ENCODE measurements at places on chromosomes 2 and 18.
A peak's percentile ranks its signal among the peaks of the same experiment; 100 is the strongest.

- peak; percentile 59 for DNase-seq
Measured at GRCh38 chr2:186256540-186256939, 229.5 kb upstream of the ZC3H15 start.

- DNase-seq, result peak; percentile 76
Measured at GRCh38 chr2:173555833-173556232, 201.2 kb downstream of the CDCA7 start.

GRCh38 chr2:230234122-230234722, 8.7 kb downstream of the SP140 start:
- no peak for DNase-seq

- DNase-seq, result peak; percentile 55
Measured at GRCh38 chr2:135925571-135925970, 49.3 kb upstream of the MCM6 start.

GRCh38 chr2:192159208-192159607, 35.5 kb downstream of the TMEFF2 start:
- no peak for DNase-seq

DNA sequence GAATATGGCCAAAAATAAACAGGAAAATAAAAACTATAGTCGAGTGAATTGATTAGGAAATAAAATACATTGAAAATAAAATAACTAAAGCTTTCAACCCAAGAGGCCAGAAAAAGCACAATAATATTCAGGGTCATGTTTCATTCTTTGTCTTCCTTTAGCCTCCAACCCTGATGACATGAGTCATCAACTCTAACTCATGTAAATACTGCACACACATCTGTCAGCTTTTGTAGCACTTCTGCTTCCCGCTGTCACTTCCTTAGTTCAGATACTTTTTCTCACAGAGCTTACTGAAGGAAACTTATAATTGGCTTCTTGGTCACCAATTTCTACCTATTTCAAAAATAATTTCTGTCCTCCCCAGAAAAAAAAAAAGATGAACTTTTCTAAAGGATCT, 112.8 kb downstream of the UPP2 start:
- peak; percentile 35 for DNase-seq

GRCh38 chr2:134232461-134232860, 21.4 kb upstream of the MGAT5 start:
- no peak for DNase-seq

DNA sequence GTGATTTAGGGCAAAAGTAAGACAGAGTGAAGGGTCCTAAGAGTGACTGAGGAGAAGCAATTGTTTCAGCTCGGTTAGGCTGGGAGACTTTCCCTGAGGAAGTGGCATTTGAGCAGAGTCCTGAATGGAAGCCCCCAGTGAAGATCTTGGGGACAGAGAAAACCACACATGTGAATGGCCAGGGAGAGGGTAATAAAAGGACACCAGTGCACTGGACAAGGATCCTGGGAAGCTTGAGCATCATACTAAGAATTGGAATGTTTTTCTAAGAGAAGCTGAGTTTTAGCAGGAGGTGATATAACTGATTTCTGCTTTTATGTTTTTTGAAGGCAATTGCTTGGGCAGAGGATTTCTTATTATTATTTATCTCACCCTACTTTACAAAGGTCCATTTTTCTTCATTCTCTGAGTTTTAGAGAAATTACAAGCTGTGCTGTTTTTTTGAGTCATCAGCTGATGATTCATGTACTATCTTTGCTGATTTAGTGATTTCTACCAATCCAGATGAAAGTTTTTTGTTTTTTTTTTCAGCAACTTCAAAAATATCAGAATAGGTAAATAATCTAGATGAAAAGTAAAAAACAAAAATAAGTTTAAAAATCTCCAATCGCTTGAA, 43.5 kb downstream of the MFSD6 start:
- DNase-seq, result peak; percentile 12

- no peak for DNase-seq
Measured at GRCh38 chr2:203399031-203399430, 70.8 kb downstream of the ABI2 start.

DNA sequence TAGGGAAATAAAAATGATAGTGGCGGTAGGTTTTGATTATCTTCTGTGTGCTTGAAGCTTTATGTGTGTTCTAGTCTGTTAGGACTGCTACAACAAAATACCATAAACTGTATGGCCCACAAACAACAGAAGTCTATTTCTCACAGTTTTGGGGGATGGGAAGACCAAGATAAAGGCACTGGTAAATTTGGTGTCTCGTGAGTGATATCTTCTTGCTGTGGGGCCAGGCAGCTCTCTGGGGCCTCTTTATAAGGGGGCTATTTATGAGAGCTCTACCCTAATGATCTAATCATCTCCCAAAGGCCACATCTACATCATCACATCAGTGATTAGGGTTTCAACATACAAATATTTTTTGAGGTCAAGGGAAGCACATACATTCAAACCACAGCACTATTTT, 86.8 kb upstream of the SPHKAP start:
- no peak for DNase-seq

- no peak for DNase-seq
Measured at GRCh38 chr2:227423656-227424499, 36.1 kb upstream of the SCYGR1 start.

DNA sequence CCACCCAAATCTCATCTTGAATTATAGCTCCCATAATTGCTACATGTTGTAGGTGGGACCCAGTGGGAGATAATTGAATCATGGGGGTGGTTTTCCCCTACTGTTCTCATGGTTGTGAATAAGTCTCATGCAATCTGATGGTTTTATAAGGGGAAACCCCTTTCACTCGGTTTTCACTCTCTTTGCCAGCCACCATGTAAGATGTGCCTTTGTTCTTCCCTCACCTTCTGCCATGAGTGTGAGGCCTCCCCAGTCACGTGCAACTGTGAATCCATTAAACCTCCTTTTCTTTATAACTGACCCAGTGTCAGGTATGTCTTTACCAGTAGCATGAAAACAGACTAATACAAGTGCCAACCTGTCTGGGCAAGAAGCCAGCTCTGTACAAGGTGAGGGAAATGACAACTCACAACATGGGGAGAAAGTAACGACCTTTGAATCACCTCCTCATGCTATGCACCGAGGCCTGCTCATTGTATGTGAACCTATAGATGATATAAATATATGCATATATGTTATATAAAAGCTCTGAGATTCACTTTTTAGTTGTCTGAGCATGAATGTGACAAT, 162.2 kb downstream of the ALPK2 start:
- DNase-seq, result no peak
